Activated CD8-positive, alpha-beta memory T cell treated with anti-CD3 and anti-CD28 coated beads, Interleukin-2, amount 50 U/mL, for 4 hours (primary cell): ENCODE measurements at places on chromosomes 16 and 17.

- DNase-seq = peak; percentile 43
Measured at GRCh38 chr17:37844158-37844976, 79.8 kb upstream of the TBC1D3K start.

- no peak for DNase-seq
Measured at GRCh38 chr16:871562-872345, 71.2 kb upstream of the GNG13 start.

DNA sequence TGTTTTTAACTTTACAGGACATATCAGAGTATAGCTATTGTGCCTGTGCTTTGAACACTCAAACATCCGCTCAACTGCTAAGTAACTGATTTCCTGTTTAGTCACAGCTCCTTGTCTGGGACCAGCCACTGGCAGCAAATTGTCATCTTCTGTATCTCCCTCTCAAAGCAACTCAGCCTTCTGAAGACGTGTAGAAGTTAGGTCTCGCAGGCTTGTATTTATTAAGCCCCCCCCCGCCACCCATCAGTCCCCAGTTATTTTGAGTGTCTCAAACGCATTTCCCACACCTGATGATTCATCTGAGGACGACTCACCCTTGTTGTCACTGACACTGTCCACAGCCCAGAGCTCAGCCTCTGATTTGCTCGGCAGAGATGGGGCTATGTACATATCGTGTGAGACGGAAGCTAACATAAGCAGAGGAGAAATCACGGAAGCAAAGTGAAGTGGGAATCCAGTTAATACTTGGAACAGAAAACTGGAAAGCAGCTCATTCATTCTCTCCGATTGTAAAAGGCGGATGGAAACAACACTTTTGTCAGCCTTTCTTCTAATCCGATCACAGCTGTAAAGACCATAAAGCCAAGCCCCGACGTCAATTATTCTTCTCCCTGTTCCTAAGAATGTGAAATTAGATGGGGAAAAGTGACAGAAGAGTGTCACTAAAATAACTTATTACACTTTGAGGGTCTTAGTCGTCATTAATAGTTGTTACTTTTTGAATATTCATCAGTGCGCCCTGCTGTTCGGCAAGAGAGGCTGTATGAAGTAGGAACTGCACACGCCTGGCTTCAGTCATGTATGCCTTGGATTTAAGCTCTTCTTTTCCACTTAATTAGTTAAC lies 64.2 kb downstream of the PITPNC1 start:
- DNase-seq = peak; percentile 74

DNA sequence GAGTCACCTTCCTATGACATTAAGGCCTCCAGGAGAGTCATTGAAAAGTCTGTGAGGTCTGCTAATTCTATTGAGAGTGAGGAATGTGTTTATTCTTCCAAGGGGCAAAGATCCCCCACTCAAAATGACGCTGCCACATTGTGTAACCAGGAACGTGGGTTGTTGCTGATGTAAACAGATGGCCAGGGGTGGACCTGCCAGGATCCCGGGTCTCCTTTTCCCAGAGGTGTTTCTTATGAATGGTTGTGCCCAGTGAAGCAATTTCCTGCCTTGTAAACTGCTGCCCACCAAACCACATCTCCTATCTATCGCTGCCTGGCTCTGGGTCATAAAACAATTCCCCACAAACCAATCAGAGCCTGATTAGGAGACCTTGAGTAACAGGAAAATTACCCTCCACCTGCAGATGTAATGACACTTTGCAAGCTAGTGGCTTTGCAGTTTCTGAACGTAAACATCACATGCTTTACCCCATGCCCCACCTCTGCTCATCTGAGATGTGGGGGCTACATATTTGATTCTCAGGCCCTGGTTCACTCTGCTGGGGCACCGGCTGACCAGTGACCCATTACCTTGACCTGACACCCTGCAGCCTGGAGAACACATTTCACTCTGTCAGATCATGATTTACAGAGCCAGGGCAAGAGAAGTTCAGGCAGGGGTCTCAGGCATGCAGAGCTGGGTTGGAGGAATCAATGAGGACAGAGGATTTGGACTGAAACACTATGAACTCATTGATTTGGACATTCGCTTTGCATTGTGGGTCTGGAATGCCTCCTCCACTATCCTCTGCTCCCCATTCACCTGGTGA lies 33.1 kb upstream of the DDX52 start:
- DNase-seq = no peak

DNA sequence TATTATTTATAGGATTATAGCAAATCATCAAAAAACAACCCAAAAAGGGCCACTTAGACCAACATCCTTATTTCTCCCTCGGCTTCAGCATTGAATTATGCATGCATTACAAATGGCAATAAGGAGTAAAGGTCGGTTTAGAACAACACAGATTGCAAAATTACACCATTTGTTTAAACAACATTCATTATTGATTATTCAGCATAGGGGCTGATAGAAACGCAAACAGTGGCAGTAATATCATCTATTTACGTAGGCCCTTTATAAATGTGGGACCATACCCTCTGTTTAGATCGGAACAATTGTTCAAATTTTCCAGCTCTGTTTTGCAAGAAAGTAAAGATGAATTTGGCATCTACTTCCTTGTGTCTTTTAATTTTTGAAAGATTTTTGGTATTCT lies 153.3 kb downstream of the WWOX start:
- DNase-seq = no peak

- no peak for DNase-seq
Measured at GRCh38 chr17:80292521-80292971, 31.9 kb downstream of the RNF213 start.

GRCh38 chr16:81564421-81564911 lies 119.9 kb downstream of the CMIP start:
- DNase-seq = no peak

- peak; percentile 42 for DNase-seq
Measured at GRCh38 chr17:28711723-28712031, at the start of gene PROCA1. PROCA1 (minus strand) TSS chr17:28711888; CDS start chr17:28711660, 228 bp downstream.

DNA sequence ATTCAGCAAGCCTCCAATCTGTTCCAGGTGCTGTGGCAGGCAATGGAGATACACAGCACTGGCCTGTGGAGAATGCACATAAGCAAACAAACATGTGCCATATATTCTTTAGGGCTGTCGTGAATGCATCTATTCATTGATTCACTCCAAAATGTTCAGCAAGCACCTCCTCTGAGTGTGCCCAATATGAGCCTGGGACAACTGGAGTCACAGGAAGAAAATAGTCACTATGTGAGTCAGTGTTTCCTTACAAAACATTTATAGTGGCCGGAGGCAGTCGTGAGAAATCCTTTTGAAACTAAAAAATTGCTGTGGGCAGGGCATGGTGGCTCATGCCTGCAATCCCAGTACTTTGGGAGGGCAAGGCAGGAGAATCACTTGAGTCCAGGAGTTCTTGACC lies 310.1 kb downstream of the CA10 start:
- DNase-seq = no peak

DNA sequence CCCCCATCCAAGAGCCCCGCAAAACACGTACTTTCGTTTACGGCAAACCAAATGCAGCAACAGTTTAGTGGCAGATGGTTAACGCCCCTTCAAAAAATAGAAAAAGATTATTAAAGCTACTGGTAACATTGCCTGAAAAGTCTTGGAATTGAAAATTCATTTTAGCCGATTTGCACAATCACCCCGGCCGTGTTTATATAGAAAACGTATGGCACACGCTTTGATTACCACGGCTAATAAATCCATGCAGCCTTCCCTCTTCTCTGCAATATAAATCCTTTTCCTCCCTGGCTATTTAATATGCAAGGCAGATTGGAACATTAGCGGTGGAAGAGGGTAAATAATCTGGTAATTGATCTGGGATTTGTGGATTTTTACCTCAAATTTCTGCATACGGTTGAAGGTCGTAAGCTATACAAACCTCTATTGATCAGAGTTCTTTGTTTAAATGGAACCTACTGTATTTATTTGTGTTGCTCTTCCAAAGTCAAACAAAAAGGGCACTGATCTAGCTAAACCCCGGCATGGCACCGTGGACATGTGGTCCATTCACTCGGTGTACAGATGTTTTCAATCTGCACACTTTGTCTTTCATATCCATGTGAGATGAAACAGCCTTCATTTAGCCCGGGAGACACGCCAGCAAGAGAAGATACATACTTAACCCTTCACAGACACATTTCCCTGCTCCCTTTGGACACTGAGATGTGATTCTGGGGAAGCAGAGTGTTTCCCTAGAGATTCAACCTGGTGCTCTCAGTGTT lies 238.1 kb upstream of the MAF start:
- DNase-seq = no peak

- DNase-seq = no peak
Measured at GRCh38 chr17:34822007-34822739, 139.1 kb downstream of the CCT6B start.

- no peak for DNase-seq
Measured at GRCh38 chr17:32689348-32689747, 187.6 kb downstream of the MYO1D start.

- DNase-seq = no peak
Measured at GRCh38 chr16:30069611-30070462, 4.3 kb downstream of the ALDOA start.

- DNase-seq = no peak
Measured at GRCh38 chr17:16512011-16512410, 20.0 kb upstream of the LRRC75A start.

- DNase-seq = no peak
Measured at GRCh38 chr16:72847187-72848027, 200.5 kb downstream of the ZFHX3 start.

DNA sequence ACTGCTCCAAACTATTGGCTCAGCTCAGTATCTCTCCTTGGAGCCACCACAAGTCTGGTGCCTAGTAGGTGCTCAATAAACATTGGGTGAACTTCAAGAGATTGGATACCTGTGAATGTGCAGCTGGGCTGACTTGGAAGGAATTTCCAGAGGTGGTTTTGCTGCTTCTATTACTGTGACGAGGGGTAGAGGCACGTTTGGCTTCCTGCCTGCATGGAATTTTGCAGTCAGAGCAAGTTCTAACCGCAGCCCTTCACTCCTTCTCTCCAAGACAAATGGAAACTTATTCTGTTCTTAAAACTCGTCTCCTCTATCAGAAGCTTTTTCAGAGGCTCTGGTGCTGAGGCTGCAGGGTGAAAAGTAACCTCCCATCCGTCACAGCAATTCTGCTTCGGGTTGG lies 342.5 kb downstream of the CPPED1 start:
- DNase-seq = no peak

DNA sequence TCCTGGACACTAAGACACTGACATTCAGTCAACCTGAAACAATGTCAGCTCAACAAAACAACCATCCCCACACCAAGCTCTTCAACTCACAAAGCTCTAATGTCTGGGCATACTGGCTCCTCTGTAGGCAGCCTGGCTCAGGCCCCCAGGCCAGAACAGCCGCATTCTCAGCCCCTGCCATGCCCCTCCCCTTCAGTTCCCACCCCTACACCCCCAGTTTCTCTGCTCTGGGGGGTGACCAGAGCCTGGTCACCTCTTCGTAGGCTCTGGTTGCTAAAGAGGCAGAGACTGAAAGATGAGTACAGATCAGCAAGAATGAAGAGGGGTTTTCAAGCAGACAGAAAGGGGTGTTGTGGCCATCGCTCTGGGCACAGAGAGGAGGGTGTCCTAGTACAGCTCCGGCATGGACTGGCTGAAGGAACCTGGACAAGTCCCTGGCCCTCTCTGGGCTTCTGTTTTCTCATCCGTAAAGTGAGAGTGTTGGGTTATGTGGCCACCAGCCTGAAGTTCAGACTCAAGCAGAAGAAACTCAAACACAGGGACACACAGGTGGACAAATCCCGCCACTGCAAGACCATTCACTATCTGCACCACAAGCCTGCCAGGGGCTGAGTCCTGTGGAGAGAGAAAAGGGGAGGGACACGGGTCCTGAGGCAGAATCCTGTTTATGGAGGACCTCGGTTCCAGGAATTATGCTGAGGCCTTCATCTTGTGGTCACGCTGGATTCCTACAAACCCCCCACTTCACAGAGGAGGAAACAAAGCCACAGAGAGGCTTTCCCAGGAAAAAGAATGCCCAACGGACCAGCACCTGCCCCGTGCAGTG lies 987 bp upstream of the SLC4A1 start:
- DNase-seq = no peak

- no peak for DNase-seq
Measured at GRCh38 chr17:56217921-56218320, 64.6 kb downstream of the ANKFN1 start.
